ENCODE measurements at places on chromosomes 2 and 18. TPM values are rescaled to one million over a fixed set of nuclear protein-coding genes. Genes with fewer than 3 reads are reported as not detected.

TLX2 gene
- total RNA-seq = not detected

ROCK2 gene
- 47.9 TPM for total RNA-seq

GRCh38 chr2:199279146-199279545 lies 178.6 kb downstream of the SATB2 start:
- no peak for DNase-seq

DNA sequence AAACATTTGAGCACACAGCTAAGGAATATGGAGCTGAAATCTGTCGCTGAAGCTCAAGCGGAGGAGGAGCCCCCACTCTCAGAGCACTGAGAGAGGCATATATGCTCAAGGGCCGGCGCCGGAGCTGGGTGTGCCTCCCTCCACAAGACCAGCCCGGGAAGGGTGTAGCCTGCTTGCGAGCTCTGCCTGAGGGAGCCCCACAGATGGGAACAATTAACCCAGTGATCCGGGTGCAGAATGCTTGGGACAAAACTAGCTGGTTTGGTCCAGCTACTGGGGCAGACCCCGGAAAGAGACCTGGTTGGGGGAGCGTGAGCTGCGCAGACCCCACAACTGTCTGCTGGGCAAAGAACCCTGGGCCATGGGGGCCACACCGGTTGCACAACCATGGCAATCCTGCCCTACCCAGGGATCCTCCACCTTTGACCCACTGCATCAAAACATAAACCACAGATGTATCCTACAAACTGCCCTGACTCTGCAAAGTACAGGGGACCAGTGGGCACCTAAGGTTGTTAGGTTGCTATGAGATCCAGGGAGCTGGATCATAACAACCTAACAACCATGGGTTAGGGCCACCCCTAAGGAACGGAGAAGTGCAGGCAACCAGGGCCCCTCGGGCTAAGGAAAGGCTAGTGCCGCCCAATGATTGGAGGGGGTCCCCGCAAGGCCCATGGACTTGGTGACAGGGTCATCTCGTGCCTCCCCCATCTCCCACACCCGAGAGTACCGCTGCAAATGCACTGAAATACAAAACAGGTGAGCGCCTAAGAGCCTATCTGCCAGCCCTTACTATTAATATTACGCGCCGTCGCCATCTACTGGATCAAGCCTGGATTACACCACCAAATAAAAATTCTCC lies 53.4 kb upstream of the SCN1A start:
- peak; percentile 15 for DNase-seq

DNA sequence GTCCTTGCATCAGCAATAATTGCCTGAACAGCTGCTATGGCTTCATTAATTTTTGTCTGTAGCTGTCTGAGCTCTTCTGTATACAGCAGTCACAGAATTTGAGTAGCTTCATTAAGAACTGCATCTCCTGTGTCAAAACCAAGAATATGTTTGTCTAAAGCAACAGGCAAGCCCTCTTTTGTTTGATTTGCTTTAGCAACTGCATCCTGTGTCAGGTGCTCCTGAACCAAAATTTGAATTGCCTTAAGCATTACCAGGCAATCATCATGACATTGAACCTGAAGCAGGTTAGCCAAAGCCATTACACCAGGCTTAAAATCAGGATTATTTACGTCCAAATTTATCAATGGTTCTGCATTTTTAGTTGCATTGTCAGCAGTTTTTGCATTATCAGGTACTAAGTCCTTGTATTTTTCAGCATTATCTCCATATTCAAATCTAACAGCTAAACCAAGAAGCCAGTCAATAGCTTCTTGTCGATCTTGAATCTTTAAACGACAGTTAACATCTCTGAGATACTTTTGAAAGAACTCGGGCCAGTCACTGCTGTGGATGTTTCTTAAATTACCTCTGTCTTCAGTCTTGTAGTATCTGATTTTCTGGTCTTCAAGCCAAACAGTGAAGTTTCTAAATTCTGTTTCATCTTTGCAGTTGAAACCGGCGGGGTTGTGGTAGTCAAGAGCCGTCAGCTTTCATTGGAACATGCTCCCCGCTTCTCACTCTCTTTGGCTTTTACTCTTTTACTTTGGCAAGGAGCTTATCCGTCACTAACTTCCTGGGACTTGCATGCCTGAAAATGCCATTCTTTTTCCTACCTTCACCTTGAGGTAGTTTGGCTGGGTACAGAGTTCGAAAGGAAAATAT lies 42.2 kb downstream of the MERTK start:
- DNase-seq = no peak

NEURL3 gene
- 1.2 TPM for total RNA-seq

- no peak for DNase-seq
Measured at GRCh38 chr2:239021651-239022436, 174.0 kb downstream of the TWIST2 start.

- no peak for DNase-seq
Measured at GRCh38 chr2:16382451-16382850, 283.2 kb downstream of the CYRIA start.

TRPM8 gene
- total RNA-seq = 3.9 TPM

GRCh38 chr2:162746310-162746709 lies 92.3 kb downstream of the KCNH7 start:
- no peak for DNase-seq

- no peak for DNase-seq
Measured at GRCh38 chr2:150812664-150813367, 325.3 kb upstream of the RND3 start.

- DNase-seq = no peak
Measured at GRCh38 chr2:52079602-52080001, 1047.7 kb upstream of the NRXN1 start.

DNA sequence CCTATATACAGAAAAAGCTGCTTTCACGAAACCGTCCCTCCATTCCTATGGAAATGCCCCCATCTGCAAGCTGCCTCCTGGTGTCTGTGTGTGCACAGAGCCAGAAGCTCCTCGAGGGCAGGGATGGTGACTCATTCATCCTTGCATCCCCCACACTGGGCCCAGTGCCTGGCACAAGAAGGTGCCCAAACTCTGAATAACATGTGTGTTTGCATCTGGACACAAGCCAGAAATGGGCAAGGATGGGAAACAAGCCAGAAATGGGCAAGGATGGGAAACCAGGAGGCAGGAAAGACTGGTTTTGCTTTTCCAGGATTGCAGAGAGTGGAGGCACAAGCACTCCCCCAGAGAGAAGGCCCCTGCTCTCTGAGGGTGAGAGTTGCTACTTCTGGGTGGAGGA lies 313.9 kb downstream of the CELF4 start:
- DNase-seq = no peak

GRCh38 chr2:180246268-180246667 lies 239.2 kb upstream of the CWC22 start:
- DNase-seq = no peak

- DNase-seq = no peak
Measured at GRCh38 chr2:94871226-94872087, at the start of gene TEKT4. Gene TEKT4 (plus strand): TSS chr2:94871430. CDS start chr2:94871580, 150 bp downstream.

UGT1A10 gene
- total RNA-seq = not detected

- no peak for DNase-seq
Measured at GRCh38 chr2:119914266-119914665, 98.6 kb upstream of the EPB41L5 start.

SCN9A gene
- total RNA-seq = 0.10 TPM

DNA sequence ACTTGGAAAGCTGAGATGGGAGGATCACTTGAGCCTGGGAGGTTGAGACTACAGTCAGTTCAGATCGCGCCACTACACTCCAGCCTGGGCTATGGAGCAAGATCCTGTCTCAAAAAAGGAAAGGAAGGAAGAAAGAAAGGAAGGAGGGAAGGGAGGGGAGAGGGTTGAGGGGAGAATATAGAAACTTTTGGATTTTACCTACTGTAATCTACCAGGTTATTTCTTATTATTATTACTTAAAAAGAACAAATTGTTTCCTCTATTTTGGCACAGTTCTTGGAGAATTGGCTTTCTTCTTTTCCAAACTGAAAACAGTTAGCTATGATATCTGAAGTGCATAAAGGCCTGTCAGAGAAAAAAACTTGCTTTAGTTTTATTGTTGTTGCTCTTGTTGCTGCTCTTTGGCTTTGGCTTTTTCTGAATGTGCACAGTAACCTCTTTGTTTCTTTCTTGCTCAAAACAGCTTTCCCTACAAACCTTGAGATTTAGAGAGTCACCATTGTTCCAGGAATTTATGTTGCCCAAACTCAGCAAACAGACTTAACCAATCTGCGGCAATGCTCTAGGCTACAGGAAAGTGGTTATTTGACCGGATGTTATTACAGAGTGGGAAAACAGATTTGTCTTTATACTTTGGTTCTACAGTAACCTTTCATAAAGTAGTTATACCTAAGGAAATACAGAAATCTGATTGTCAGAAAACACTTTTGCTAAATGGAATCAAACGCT lies 214.9 kb downstream of the XIRP2 start:
- no peak for DNase-seq

AAMP gene
- total RNA-seq = 103 TPM

DNA sequence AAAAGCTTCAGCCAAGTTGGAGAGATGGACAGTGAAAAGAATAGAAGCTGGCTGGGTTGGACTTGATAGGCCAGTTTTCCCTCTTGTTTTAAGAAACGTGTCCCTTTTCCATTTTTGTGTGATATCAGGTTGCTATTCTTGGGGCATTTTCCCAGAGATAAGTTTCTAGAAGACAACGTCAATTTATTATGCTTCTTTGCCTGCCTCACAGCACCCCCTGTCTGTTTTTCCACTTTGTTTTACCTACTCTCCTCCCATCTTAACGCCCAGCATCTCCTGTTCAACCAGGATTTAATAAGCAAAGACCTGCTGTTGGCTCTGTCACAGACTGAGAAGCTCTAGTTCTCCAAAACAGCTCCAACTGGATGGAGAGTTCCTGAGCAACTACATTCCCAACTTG lies 317.8 kb upstream of the ZNF521 start:
- DNase-seq = no peak

- no peak for DNase-seq
Measured at GRCh38 chr2:44596537-44597320, 235.0 kb downstream of the CAMKMT start.

LRATD1 gene
- total RNA-seq = 0.05 TPM
